ENCODE measurements at places on chromosomes 12 and 14. TPM values are rescaled to one million over a fixed set of nuclear protein-coding genes. Genes with fewer than 3 reads are reported as not detected.

Gene PITPNM2
- total RNA-seq: 2.6 TPM

Gene COCH
- 0.12 TPM for total RNA-seq

Gene MIS18BP1
- 51.2 TPM for total RNA-seq

Gene PPP1R1A
- total RNA-seq: not detected

Gene NUAK1
- total RNA-seq: 6.9 TPM

Gene HCAR2
- total RNA-seq: not detected

Gene DIO3
- total RNA-seq: not detected

Gene LALBA
- total RNA-seq: not detected

Gene TEAD4
- total RNA-seq: 11.3 TPM

Gene FSCB
- total RNA-seq: not detected

Gene BCL2L2
- total RNA-seq: 9.5 TPM

Gene HCAR3
- not detected for total RNA-seq

Gene KRT5
- total RNA-seq: not detected

Gene SPRING1
- 16.3 TPM for total RNA-seq

Gene SPTB
- 1.2 TPM for total RNA-seq

Gene TSPAN11
- 0.48 TPM for total RNA-seq

Gene PLD4
- not detected for total RNA-seq

Gene CCDC177
- not detected for total RNA-seq

Gene TCL1B
- total RNA-seq: not detected

Gene FIGNL2
- not detected for total RNA-seq

Gene PAX9
- total RNA-seq: not detected

Data from RPMI7951 (cell line).